T follicular helper cell (primary cell): ENCODE measurements at places on chromosomes 16 and 17.
A peak's percentile ranks its signal among the peaks of the same experiment; 100 is the strongest.

DNA sequence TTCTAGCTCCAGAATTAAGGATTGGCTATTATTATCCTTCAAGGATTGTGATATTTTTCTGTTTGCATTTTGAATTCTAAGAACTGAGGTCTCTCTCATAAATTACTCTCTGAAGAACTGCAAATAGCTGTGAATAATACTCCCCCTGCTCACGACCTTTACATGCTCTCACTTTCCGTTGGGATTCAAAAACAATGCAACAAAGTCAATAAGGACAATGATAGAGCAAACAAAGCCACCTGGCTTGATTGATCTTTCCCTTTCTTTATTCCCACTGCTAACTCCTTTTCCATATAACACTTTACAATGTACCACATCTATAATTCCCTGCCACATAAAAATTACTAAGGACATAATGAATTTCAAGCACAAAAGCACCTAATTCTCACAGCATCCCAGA lies 523.0 kb upstream of the CA10 start:
- no peak for DNase-seq

DNA sequence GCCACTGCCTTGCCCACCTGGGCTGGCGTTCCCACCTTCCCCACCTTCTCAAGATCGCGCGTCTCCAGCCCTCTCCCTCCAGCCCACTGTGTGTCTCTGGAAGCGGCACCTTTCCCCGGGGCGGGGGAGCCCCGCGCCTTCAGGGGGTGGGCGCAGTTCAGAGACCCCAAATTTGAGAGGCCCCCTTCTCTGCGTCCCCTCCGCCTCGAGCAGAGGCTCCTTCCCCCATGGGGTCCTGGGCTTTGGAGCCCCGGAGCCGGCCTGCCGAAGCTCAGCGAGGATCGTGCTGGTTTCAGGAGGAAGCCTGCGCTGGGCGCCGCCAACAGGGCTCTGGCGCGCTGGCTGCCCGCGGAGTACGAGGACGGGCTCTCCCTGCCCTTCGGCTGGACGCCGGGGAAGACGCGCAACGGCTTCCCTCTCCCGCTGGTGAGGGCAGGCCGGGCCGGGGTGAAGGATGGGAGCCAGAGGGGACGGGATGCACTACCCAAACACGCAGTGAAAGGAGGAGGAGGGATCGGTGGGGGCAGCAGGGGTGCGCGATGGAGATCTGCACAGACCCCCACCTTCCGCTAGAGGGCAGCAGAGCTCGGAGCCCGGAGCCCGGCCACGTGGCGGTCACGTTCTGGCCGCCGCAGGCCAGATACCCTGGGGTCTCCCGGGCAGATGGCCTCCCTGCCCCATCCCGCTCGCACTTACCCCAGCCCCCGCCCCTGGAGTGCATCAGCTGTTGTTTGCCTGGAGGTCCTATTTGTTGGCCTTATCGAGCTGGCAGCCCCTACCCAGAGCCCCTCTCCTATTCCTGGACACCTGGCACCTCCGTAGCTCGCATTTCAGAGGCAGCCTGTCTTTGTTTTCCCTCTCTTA lies 11.1 kb downstream of the LPO start:
- DNase-seq: peak; percentile 58

DNA sequence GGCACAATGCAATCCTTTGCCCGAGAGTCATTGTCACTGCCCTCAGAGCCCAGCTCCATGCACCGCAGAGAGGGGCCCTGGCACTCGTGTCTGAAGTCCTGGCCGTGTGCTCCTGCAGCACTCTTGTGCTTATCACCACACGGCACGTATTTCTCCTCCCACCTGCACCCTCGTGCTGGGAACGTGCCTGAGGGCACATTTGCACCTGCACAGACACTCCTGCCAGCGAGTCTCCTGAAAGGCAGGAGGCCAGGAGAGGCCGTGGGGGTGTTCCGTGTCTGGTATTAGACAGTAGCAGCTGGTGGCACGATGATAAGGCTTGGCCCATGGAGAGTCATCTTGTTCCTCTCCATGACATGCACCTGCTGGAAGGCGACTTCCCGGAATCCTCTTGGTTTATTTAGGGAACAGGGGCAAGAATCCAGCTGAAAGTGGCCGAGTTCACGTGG lies 3.4 kb upstream of the ACSF3 start:
- DNase-seq: no peak

- DNase-seq: no peak
Measured at GRCh38 chr17:48155889-48156611, 48.5 kb downstream of the SNX11 start.

DNA sequence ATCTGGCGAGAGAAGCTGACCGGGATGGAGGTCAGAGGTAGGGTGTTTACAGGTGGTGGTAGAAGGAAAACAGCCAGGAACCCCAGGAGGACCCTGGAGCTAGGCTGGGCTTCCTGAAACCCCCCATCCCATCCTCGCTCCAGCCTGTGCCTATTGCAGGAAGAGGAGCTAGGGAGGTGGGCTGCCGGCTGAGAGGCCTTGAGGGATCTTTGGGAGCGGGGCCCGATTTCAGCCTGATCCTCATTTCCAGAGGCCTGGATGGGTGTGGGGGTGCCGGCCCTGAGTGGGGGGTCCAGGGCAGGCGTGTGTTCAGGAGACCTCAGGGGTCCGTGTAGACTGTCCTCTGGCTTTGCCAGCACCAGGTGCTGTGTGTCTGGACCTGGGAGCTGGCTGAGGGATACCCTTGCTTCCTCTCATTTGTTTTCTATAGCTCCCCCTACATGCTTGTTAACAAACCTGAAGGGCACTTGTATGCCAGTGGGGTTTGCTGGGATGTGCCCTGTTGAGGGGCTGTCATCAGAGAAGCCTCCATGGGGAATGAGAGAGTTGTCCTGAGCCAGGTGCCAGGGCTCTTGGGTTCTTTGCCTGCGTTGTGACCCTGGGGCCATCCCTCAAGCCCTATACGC lies 18.9 kb upstream of the RAP1GAP2 start:
- DNase-seq: no peak

DNA sequence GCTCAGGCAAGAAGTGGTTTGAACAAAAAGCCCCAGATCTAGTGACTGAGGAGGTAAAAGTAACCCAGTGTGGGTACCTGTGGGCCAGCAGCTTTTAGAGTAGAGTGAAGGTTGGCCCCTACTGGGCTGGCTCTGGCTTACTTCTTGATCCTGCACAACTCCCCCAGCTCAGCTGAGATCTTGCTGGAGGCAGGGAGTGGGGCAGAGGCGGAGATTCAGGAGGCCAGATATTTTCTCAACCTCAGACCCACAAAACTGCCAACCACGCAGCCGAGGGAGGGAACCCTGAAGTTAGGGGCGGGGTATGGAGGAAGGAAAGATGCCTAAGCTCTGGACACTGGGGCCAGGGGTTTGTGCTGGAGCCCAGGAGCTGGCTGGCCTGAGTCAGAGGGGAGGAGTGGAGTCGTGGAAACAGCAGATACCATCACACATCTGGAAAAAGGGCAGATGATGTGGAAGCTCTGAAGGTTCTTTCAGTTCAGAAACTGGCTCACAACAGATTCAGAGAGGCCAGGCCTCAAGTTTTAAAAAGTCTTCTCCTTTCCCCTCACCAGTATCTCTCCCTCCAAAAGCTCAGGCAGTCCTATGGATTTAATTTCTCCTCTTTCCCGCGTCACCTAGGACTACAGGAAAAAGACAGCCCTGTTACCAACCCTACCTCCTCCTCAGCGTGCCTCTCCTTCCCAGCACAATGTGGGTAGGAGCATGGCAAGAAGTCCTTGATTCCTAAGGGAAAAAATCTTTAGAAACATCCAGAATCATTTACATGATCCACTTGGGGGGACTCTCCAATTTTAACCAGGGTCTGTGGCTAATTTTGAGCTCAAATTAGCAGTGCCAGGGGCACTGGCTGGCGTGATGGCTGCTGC lies 48.1 kb downstream of the MYO18A start:
- no peak for DNase-seq

DNA sequence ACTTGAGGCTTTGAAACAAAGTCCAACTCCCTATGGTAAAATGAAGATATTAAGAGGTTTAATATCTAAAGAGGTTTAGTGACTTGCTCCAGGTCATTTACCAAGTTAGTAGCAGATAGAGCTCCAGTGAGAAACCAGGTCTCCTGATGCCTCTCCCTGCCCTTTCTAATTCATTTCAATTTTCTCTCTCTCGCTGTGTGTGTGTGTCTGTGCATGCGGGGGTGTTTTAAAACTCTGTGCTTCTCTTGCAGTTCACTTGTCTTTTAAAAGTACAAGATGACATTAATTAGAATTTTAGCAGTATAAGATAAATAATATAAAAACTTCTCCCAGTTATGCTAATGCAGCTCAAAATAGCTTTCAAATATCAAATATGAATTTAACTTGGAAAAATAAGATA lies 8.2 kb upstream of the ZP2 start:
- no peak for DNase-seq

GRCh38 chr17:59328601-59329000 lies 2.9 kb upstream of the YPEL2 start:
- no peak for DNase-seq

DNA sequence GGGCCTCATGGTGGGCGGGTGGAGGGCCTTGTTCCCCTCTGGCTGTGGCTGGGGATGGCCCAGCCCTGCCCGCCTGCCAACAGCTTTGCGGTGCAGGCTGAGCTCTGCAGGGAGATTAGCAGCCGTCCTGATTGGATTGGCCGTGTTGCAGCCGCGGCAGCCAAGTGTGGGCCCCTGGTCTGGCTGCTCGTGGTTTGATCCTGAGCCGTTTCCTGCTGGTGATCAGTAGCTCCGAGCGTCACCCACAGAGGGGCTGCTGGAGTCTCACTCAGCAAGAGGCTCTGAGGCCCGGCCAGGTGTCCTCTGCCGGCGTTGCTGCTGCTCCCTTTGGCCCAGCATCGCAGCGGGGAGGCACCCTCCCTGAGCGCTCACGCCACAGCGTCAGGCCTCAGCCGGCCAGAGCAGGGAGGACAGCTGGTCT lies 32.5 kb downstream of the BAIAP2 start:
- no peak for DNase-seq

GRCh38 chr16:3183445-3184139 lies 4.4 kb upstream of the OR1F1 start:
- DNase-seq: no peak

- DNase-seq: no peak
Measured at GRCh38 chr17:80640366-80641084, 95.9 kb downstream of the RPTOR start.

GRCh38 chr16:58107228-58107627 lies 22.0 kb downstream of the CFAP20 start:
- DNase-seq: no peak

GRCh38 chr16:87838643-87839541 lies 30.4 kb downstream of the SLC7A5 start:
- DNase-seq: no peak

DNA sequence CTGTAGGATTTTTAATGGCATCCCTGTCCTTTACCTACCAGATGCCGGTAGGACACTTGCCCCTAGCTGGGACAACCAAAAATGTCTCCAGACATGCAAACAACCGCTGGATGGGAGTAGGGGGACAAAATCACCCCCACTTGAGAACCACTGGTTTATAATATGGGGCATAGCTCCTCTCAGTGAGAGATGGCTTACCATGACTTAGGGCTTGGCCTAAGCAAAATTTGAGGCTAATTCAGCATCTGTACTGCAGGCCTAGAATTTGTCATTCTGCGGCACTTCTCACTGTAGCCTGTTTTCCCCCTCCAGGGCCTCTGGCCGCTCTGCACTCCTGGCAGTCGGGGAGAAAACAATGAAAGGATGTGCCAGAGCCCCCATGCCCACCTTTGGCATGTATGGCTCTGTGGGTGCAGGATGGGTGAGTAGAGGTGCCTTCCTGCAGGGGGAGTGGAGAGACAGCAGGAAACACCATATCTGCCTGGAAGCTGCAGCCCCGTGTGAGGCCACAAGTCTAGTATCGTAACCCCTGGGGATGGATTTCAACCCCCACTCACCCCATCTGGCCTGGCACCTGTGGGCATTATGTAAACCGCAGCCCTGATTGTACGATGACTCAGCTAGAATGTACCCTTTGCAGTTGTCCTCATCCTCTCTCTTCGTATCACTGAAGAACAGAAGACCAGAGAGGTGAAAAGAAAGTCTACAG lies 268.1 kb downstream of the SOX9 start:
- no peak for DNase-seq

GRCh38 chr16:80463326-80463725 lies 77.5 kb upstream of the DYNLRB2 start:
- no peak for DNase-seq

GRCh38 chr17:18031955-18032354 lies 7.0 kb downstream of the ATPAF2 start:
- DNase-seq: no peak

- no peak for DNase-seq
Measured at GRCh38 chr16:90002759-90003158, 16.5 kb downstream of the DBNDD1 start.

DNA sequence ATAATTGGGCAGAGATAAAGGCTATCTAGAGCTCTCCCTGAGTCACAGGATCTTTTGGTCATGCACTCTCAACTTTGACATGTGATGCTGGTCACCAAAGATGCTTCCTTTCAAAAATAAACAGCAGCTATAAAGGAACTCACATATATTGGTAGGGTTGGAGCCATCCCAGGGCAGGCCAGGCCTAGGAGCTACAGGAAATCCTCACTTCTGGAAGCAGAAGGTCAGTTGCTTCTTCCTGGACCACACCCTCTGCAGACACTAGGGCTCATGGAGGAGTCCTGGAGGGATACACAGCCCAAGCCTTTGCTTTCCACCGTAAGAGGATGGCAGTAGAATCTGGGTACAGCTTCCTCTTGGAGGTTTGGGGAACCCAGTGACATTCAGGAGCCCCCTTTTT lies 24.6 kb downstream of the SOST start:
- DNase-seq: no peak

DNA sequence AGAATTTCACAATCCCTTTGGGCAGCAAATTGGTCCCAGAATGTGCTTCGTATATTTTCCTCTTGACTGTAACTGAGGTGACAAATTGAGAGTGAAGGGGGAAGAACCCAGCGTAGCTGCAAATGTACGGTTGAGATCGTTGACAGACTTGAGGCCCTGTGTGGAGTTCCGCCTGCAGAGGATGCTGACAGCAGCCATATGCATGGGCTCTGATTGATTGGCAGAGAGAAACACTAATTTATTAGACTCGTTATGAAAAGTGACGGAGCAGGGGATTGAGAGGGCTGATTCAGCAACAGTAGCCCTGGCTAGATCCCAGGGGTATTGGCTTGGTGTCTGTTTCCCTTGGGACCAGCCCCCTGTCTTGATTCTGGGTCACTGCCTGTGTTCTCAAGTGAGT lies 930.1 kb upstream of the EEF2KMT start:
- no peak for DNase-seq

GRCh38 chr17:46039592-46040186 lies 40.6 kb downstream of the STH start:
- no peak for DNase-seq

- no peak for DNase-seq
Measured at GRCh38 chr17:17721140-17721668, 39.9 kb downstream of the RAI1 start.
